ENCODE measurements at places on chromosomes 13 and 19.

- DNase-seq = no peak
Observed at GRCh38 chr13:26619358-26619757, 61.9 kb downstream of the WASF3 start.

DNA sequence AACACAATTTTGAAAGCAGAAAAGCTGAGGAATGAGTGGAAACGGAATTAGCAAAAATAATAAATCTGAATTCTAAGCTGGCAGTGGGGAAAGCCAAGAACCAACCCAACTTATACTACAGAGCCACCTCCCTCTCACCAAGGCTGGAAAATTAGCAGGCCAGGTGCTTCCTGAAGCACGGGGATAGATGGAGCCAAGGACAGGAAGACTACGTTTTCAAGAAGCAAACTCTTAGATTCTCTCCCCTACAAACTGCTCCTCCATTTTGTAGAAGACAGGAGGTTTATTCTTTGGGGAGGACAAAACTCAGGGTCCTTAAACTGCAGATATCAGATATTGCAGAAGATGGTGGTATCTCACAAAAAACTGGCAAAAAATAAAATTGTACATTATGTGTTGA is 8.8 kb downstream of the CCDC70 start:
- DNase-seq = no peak

DNA sequence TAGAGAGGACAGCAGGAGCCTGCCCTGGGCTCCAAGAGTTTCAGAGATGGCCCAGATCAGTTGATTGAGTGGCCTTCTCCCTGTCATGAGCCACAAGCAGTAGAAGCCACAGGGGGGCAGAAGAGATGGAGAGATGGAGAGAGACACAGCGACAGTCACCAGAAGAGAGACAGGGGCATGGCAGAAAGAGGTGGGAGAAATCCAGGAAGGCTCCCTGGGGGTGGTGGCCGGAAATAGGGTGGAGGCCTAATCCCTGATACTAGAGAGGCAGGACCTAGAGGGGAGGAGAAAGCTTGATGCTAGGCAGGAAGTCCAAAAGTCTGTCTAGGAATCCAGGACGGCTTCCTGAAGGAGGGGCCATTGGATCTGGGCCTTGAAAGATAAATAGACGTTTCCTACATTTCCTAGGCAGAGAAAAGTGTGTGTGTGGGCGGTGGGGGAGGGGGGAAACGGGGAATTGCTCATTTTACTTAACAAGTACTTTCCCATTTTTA is 9.6 kb upstream of the TPM4 start:
- peak; percentile 50 for DNase-seq

- no peak for DNase-seq
Observed at GRCh38 chr13:97743938-97744337, 209.5 kb upstream of the IPO5 start.
